ENCODE measurements at places on chromosomes 2 and 18.

- no peak for DNase-seq
These were observed 21.0 kb upstream of the L3MBTL4 start for GRCh38 chr18:6435731-6436130.

- DNase-seq, result no peak
These were observed 124.7 kb upstream of the GATA6 start for GRCh38 chr18:22044474-22045220.

GRCh38 chr18:8424481-8424880 lies 184.8 kb upstream of the RAB12 start:
- DNase-seq, result no peak

DNA sequence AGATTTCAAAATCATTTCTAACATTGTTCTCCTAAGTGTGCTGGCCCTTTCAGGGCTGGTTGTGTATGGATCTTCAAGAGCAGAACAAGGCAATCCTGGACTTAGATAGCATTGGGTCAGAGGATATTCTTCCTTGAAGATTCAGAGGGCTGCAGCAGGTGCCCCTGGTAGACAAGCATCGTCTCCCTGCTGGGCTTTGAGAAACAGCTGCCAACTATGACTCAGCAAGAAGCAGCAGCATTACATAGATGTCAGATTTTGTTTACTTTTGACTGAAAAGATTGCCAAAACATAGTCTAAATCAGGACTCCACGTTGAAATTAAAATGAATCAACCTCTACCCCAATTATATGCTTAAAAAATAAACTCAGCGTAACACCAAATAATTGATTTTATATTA lies 618.8 kb downstream of the SOCS6 start:
- DNase-seq, result peak; percentile 71

- DNase-seq, result no peak
These were observed 208.7 kb downstream of the KCNE4 start for GRCh38 chr2:223260681-223261080.

GRCh38 chr2:235554936-235555335 lies 61.1 kb downstream of the AGAP1 start:
- no peak for DNase-seq

GRCh38 chr2:37599688-37600525 lies 71.5 kb downstream of the CDC42EP3 start:
- no peak for DNase-seq

DNA sequence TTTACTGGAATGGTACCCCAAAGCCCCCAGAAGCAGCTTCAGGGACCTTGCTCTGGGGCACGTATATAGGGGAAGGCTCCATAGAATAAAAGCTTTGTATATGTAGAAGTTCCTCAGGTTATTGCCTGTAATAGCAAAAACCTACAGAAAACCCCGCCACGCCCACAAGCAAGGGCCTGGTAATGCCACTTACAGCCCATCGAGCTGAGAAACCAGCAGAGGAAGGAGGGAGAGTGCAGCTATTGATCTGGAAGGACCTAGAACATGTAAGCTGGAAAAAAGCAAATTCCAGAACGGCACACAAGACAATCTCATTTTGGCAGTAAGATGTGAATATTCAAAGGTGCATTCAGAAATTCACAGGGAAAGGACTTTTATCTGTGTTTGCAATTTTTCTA lies 15.8 kb downstream of the HS1BP3 start:
- no peak for DNase-seq

DNA sequence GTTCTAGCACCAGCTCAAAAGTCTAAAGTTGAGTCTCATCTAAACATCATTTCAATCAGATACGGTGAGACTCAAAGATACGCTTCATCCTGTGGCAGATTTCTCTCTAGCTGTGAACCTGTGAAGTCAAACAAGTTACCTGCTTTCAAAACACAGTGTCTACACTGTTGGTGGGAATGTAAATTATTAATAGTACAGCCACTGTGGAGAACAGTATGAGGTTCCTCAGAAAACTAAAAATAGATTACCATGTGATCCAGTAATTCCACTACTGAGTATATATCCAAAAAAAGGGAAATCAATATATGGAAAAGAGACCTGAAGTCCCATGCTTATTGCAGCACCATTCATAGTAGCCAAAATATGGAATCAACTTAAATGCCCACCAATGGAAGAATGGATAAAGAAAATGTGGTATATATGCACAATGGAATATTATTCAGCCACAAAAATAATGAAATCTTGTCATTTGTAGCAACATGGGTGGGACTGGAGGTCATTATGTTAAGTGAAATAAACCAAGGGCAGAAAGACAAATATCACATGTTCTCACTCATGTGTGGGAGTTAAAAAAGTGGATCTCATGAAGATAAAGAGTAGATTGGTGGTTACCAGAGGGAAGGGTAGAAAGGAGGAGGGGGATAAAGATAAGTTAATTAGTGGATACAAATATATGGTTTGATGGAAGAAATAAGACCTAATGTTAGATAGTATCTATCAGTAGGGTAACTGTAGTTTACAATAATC lies 11.7 kb downstream of the UBR3 start:
- no peak for DNase-seq

GRCh38 chr18:78416853-78417252 lies 562.8 kb upstream of the SALL3 start:
- DNase-seq, result no peak

GRCh38 chr2:69499242-69499641 lies 62.0 kb upstream of the NFU1 start:
- DNase-seq, result no peak

DNA sequence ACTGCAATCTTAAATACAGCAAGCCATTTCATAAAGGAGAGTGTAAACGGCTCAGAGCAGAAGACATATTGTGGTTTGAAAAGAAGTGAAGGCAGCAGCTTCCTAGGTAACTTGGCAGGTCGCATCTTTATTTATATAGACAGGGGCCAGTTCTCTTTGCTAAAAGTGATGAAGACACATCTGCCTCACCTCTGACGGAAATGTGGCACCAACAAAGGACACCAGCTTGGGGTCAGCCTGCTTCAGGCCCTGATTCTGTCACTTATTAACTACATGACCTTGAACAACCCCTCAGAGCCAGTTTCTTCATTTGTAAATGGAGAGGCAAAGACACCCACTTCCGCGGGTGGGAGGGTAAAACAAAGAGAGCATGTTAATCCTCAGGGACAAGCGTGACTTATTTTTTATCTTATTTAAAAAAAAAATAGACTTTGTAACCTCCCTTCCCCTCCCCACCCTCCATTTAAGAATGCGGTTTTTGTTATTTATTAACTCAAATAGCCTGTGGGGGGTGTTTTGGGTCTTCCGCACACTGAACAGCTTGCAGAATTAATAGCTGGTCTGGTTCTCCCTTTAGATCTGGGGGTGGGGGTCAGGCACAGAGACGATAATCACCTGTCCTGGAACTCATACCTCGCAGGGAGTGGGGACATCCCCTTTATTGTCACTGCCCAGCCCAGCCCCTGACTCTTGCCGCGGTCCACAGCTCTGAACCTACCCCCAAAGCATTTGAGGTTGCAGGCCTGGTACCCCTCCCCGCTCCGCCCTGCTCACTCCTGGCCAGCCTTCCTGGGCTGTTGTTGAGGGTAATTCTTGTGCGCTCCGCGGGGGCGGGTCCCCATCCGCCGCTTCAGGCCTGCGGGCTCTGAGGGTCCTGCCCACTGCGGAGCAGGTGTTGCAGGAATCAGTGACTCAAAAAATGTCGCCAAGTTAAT lies 64.2 kb upstream of the TMEM17 start:
- no peak for DNase-seq

DNA sequence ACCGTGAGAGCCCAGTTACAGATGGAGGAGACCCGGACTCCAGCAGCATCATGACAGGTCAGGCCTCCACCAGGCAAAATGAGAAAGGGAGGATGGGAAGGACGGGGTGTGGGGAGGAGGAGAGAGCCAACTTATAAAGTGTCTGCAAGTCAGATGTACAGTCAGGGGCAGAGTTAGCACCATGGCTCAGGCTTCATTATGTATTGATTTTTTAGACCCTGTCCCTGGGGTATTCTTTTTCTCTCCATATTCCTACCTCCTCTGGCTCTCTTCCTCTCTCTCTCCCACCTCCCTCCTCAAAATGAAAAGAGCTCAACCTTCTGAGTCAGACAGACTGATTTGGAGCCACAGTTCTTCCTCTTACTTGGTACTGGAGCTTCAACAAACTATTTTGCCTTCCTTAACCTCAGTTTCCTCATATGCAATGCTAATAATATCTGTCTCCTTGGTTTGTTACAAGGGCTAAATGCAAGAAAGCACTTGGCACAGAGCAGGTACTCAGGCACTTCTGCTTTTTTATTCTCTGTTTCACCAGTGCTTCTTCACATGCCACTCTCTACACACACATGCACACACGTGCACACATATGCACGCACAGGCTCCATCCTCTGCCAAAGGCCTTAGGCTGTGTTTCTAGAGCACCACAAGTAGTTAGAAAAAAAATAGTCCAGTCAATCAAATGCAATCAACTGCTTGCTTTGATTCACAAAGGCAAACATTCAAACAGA lies 92.3 kb upstream of the PKDCC start:
- DNase-seq, result no peak

DNA sequence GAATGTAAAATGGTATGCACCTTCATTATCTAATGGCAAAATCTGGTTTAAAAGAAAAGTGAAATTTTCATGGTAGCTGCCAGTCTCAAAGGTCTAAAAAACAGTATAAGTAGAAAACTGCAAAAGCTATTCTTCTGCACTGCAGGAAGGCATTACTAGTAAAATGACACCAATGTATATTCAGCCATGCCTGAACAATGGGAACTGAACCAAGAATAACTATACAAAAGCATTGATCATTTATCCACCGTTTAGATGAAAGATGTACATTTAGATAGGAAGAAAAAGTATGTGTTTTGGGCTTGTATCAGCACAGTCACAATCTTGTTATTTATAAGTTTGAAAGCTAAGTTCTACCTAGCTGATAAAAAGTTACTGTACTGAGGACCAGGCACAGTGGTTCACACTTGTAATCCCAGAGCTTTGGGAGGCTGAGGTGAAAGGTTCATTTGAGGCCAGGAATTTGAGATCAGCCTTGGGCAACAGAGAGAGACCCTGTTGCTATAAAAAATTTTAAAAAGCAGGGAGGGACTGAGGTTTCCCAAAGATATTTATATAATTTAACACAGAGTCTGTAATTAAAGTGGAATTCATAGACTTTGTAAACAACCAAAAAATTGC lies 163.1 kb upstream of the WDSUB1 start:
- no peak for DNase-seq

DNA sequence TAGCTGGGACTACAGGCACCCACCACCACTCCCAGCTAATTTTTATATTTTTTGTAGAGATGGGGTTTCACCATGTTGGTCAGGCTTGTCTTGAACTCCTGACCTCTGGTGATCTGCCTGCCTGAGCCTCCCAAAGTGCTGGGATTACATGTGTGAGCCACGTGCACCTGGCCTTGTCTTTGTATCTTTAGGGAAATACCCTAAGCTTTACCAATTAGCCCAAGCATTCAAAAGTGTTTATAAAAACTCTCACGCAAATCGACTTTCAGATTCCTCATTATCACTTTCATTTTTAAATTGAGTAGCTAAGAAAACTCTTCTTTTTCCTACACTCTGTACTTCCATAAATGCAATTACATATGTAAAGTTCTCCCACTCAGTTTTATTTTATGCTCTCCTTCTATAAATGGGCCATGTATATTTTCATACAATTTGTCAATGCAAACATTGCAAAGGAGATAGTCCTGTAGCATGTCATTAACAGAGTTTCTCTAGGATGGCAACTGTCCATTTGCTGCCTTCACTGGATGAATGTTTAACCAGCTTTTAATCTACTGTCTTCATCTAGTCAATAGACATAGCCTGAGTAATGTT lies 326.2 kb upstream of the LRATD1 start:
- no peak for DNase-seq

DNA sequence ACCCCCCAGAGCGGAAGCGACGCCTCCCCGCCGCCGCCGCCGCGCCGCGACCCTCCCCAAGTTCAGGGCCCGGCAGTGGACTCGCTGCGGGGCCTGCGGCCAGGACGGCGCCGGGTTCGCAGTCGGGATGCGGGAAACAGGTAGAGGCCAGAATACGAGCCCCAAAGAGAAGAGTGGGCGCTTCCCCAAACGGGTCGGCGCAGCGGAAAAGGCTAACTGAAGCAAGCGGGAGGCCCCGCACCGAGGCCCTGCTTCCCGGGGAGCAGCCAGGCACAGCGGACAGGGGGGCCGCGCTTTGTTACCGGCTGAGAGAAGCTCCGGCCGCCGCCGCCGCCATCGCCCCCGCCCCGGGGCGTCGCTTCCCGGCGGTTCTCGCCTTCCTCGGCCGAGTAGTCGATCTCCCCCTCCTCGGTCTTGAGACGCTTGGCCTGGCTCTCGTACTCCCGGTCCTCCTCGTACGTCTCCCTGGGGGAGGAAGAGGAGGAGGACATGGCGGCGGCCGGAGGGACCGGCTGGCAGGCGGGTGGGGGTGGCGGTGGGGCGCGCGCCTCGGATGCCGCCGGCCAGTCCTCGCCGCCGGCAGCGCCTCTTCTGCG lies 494 bp downstream of the HNRNPLL start:
- no peak for DNase-seq

- DNase-seq, result no peak
These were observed 776 bp downstream of the EMILIN2 start for GRCh38 chr18:2847317-2848246.

DNA sequence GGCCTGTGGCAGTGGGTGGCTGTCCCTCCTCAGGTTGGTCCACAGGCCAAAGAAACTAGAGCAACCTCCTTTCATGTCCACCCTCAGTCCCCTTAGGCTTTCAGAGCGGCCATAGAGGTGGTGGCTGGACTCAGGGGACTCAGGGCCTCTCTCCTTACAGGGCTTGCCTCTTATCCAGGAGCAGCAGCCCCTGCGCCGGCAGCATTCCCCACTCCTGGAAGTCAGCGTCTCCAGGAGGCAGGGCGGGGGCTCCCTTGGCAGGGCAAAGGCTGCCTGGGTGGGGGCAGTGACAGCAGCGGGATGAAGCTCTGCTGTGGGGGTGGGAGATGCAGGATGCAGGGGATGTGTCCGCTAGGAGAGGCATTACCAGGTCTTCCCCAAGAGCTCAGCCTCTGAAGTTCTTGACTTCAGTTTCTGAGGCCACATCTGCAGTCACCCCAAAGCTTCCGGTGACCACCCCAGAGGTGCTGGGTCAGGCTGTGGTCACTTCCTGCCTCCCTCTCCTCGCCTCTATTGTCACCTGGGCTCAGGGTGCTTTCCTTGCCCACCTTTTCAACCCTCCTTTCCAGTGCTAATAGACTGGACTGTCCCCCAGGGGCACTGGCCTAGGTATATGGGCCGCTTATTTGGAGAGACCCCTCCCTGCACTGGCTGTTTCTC lies 8.6 kb upstream of the GPR55 start:
- no peak for DNase-seq

GRCh38 chr18:6269660-6270332 lies 144.9 kb downstream of the L3MBTL4 start:
- no peak for DNase-seq

- no peak for DNase-seq
These were observed 153.3 kb downstream of the RNF144A start for GRCh38 chr2:7070483-7070882.

DNA sequence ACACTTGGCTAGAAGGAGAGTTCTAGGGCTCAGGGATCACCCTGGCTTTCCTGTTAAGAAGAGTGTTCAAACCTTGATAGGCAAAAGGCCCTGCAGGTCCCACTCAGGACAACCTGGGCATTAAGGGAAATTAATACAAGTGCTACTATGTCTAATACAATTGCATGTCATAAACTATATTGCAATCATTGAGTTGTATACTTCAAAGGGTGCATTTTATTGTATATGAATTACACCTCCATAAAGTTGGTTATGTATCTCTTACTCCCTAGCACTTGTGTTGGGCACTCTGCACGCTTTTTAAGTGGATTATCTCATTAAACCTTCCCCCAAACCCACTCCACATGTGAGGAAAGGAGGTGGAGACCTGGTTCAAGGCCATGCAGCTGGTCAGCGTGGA lies 172.1 kb upstream of the GLI2 start:
- DNase-seq, result no peak

- DNase-seq, result no peak
These were observed 50.4 kb downstream of the UXS1 start for GRCh38 chr2:106143495-106144215.
